ENCODE measurements at places on chromosomes 7 and 10.

DNA sequence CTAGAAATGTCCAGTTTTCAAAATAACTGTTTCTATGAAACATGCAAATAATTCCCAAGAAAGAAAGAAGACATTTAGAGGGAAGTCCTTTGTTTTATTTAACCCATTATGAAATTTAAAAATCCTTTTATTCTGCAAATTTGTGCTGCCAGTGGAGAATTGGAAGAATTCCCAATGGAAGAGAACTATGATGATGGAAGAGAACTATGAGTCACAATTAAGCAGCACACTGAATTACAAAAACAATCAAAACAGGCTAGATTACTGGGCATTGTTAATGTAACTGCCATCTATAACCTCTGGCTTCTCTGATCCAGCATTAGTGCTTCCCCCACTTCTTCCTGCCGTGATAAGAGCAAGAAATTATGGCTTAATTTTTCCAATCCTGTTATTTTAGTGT is 126.2 kb upstream of the FEZF1 start:
- DNase-seq, result no peak

GRCh38 chr7:28641752-28642545 is 229.6 kb downstream of the CREB5 start:
- no peak for DNase-seq

DNA sequence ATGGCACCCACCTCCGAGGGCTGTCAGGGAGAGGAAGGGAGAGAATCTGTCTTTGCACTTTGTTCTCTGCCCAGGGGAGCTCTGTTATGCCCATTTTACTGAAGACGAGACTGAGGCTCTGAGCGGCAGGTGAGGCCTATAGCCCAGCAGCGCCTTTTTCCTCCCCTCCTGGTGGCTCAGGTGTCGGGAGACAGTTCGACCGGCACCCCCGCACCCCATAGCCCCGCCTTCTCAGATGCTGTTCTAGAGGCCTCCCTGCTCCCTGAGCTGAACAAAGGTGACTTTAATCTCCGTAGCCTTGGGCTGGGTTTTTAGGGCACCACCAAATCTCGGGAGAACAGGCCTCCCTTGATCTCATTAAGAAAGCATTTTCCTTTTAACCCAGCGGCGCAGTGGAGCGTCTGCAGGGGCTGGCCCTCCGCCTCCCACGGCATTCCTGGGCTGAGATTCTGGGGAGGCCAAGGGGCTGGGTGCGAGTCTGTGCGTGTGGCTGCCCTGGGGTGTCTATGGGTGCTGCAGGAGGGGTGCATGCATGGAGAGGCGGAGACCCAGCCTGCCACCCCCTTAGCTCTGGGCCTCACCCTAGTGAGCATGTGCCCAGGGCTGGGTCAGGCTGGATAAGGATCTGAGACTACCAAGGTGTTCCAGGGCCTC is 3.3 kb downstream of the LFNG start:
- no peak for DNase-seq

DNA sequence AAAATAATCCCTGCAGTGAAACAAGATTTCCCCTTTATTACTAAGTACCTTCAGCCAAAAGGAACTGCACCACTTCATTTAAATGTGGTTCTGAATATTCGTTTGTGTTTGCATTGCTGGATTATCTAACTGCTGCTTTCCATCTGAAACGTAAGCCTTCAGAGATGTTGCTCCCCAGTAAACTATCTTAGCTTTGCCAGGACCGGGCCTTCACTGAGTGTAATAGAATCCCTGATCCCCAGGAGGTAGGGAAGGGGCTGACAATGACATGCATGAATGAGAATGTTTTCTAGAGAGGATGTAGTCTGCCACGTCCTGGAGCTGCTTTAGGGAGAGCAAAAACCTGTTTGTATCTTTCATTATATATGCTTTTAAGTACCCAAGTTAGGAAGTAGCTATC is 19.5 kb upstream of the INSYN2A start:
- DNase-seq, result no peak

- peak; percentile 40 for DNase-seq
Observed at GRCh38 chr10:89217057-89217990, 10.2 kb upstream of the CH25H start.

- no peak for DNase-seq
Observed at GRCh38 chr7:103127006-103127405, 21.9 kb downstream of the NAPEPLD start.

DNA sequence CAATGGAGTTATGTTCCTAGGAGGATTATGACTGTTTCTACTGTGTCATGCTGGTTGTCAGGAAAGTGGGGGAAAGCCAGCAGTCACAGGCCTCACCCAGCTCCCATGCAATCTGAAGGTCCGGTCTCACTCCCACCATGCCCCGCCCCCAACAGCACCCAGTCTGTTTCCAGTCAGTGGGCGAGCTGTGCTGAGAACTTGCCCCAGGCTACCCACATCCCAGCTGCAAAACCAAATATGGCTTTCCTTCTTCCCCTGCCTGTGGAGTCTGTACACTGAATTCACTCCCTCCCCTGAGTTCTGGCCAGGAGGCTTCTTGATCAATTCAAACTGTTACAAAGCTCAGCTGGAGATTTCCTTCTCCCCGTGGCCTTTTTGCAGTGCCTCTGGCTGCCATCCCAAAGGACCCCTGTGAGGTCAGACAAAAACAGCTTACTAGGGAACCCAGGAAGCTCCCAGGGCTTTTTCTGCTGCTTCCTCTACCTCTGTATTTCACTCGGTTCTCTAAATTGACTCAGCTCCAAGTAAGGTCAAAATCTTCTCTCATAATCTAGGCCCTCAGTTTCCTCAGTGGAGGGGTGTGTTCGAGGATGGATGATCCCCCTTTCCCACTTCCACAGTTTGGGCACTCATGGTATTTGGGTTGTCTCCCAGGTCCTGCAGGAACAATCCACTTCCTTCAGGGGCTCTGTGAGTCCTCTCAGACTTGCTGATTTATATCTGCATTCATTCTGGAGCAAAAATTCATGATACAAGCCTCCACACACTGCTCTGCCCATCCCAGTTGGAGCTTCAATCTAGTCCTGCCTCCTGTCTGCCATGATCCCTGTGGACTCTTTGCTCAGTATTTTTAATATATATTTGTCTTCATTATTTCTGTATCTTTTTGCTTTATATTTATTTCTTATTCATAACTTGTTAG is 205.5 kb downstream of the SEMA3D start:
- DNase-seq, result no peak

GRCh38 chr10:121559326-121560026 is 38.8 kb downstream of the FGFR2 start:
- DNase-seq, result no peak

GRCh38 chr7:72538856-72539255 is 126.7 kb upstream of the CALN1 start:
- DNase-seq, result no peak

- no peak for DNase-seq
Observed at GRCh38 chr10:125149036-125149679, 11.2 kb downstream of the CTBP2 start.

DNA sequence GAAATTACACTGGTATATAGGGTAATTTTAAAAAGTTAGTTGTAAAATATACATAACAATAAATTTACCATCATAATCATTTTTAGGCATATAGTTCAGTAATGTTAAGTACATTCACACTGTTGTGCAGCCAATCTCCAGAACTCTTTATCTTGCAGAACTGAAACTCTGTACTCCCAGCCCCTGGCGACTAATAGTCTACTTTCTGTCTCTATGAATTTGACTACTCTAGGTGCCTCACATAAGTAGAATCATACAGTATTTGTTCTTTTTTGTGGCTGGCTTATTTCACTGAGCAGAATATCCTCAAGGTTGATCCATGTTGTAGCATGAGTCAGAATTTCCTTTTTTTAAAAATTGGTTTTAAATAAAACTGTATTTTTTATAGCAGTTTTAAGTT is 41.4 kb downstream of the NRF1 start:
- DNase-seq, result no peak

GRCh38 chr10:74842301-74842954 is 16.0 kb downstream of the KAT6B start:
- no peak for DNase-seq

DNA sequence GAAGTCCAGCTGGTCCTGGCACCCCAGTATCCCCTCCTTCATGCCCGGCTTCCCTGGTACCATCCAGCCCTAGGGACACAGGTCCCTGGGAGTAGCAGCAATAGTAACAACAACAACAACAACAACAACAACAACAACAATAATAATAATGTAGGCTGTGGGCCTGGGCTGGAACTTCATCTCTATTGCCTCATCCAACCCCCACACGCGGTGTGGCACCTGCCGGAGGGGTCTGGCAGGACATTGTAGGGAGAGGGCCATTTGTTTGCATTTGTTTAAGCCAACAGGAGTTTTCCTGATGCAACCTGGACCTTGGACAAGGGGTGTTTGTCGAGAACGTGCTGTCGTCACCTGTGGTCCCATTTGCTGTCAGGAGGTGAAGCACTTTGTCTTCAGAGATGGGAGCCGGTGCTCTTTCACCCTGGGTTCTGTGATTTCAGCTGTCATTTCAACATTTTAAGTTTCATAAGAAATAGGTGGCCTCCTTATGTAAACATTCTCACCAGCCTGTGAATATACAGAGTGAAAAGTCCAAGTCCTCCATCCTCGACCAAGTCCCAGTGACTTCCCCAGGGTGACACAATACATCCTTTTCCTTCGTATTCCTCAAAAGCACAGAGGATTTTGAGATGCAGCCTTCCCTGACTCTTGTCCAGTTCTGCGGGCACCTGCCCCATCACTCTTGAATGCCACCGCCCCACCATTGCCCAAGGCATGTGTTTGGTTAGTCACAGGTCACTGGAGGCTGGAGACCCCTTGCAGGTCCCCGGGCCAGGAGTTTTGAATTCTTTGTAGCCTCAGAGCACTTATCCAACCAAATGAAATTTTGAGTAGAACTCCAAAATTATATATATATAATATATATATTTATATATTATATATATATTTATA is 9.2 kb downstream of the LHPP start:
- no peak for DNase-seq

- no peak for DNase-seq
Observed at GRCh38 chr7:77428777-77429231, 12.7 kb upstream of the GSAP start.

GRCh38 chr10:100033766-100034418 is 24.1 kb upstream of the DNMBP start:
- DNase-seq, result no peak

DNA sequence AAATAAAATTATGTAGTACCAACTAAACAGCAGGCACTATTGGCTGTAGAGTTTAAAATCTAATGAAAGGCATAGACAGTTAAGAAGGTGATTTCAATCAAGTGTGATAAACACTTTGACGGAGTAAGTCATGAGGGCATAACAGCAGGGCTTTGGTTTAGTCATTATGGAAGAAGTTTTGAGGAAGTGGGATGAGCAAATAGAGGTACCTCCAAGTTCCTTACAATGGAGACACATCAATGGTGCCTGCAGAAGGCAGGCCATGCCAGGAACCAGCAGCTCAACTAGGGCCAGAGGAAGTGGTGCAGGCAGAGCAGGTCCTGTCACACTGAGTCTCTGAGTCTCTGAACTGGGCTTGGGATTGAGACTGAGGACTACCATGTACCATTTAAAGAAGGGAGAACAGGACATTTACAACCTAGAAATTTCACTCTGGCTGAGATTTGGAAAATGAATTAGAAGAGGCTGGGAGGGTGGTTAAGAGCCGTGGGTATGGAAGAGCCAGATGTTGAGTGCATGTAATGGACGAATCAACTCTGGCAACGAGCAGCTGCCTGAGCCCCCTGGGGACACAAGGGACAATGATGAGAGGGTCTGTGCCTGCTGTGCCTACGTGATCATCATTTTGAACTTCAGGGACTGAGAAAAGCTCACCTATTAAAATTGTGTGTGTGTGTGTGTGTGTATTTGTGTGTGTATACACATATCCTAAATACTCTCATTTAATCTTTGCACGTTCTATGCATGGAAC is 208.7 kb upstream of the POM121L12 start:
- no peak for DNase-seq

GRCh38 chr10:34731885-34732701 is 83.0 kb downstream of the PARD3 start:
- no peak for DNase-seq

DNA sequence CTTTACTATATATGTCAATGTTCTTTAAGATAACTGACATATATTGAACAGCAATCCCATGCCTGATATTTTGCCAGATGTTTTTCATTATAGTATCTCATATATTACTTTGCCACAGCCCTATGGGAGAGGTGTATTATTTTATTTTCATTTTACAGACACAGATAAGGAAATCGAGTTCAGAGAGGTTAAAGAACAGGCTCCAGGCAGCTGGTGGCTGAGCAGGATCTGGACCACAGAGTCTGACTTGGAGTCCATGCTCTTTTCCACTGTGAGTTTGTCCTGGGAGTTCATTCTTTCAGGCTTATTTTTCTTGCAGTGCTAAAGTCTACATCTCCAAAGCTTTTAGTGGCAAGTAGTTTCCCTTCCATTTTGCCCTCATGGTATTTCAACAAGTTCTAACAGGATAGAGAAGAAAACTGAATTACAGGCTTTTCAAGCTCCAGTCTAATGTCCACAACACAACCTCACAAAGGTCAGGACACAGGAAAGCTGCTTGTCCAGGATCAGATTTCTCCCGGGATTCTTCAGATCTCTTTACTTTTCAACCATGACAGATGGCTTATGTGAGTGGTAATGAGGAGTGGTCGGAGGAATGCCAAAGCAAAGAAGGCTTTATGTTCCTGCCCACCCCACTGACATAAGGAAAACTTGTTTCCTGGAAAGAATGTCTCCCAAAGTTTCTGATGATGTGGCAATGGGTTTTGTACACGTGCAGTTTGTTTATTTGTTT is 13.1 kb upstream of the SLC35B4 start:
- no peak for DNase-seq

All from GM13977 (cell line).